Germinal center (tissue), 1 donor: ENCODE measurements at places on chromosomes 1 and 21.

DNA sequence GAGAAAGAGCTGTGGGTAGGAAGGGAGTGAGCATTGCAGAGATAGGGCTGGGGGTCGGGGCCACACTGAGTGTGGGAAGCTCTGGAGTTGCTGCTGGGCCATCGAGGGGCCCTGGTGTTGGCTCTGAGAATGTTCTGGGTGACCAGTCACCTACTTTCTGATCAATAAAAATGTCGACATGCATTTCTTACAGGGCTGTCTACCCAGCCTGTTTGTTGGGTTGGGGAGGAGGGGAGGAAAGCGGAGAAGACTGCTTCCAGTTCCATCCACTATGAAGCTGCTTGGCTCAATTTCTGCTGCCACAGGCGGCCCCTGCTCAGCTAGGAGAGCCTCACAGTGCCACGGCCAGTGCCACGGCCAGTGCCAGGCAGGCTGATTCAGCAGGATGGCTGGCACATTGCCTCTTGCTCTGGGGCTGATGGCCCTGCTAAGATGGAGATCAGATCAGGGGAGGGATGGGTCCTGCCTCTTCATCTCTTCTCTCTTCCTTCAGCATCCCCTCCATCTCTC lies 3.0 kb upstream of the PADI3 start:
- no peak for DNase-seq

DNA sequence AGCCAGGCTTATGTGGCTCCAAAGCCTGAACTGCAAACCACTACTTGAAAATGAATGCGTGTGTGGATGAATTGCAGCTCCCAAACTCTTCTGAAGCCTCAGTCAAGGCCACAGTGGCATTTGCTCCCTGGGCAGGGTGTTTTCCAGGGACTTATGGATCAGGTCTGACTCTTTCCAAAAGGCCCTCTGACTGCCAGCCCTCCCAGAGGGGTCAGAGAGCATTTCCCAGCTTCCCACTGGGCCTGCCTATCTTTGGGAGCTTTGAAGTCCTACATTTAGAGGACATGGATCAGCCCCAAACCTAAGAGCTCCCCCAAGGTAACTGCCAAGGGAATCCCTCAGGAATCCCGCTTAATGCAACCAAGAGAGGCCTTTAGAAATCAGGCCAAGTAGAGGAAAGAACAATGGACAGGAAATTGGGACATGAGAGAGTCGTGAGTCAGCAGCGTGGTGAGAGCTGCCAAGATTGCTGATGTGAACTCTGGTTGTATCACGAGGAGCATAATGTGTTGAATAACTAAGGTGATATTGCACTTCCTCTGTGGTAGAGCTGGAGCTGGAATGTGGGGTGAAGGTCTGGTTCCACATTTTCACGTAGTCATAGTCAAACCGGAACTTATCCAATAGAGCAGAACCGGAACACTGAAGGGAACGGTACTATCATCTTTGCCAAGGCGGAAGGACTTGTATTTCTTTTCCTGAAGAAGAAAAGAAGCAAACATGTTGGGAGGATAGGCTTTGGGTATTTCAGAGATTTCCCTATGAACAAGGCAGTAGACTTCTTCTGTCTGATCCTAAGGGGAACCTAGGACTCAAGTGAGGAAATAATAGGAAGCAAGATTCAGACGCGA lies 99.4 kb upstream of the JUN start:
- no peak for DNase-seq

- peak; percentile 73 for DNase-seq
Observed at GRCh38 chr1:50332941-50333594, 90.2 kb downstream of the DMRTA2 start.

DNA sequence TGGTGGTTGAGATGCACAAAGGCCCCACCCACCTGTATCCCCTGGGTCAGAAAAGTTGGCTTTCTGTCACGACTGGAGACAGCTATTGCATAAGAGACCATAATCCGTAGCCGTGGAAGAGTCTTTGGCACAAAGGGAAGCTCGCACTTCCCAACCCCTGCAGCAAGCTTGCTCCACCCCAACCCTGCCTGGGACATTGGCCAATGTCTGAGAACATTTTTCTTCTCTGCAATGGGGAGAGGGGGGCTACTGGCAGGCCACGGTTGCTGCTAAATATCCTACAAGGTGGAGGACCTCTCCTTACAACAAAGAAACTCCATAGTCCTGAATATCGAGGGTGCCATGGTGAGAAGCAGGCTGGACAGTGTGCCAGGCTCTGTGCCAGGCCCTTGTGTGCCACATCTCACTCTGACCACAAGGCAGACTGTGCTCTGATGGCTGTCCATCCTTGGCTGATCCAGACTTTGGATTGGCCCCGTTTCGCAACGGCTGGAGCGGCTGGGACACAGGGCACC lies 104.1 kb downstream of the CSMD2 start:
- DNase-seq: no peak
